ENCODE measurements at places on chromosomes 1 and 21. TPM values are rescaled to one million over a fixed set of nuclear protein-coding genes. Genes with fewer than 3 reads are reported as not detected.

DNA sequence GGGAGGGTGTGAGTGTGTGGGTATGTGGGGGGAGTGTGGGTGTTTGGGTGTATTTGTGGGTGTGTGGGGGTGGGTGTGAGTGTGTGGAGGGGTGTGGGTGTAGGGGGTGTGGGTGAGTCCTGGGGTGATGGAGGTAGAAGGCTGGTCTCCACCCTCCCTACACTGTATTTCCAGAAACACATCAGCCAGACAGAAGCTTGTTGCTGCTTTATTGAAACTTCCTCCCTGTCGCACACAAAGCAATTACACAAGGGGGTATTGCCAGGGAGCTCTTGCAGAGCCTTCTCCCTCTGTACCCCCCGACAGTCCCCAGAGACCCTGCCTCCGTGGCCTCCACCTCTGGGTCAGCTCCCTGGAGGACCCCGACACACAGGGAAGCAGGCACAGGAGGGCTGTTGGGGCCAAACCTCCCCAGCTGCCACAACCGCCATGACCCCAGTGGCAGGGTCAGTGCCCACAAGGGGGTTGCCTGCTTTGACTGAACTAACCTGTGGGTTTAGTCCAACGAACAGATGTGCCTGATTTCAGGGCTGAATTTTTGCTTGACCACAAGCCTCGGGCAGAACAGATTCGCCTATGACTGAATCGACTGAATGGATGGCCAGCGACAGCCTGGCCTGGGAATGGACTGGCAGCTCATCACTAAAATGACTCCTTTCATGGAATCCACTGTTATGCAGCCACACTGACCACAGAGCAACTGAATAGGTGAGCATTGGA, 9.1 kb upstream of the MATN1 start:
- no peak overlapping the region for H3K4me3 ChIP-seq
- no peaks in the 10 kb centered on the region for H3K27me3 ChIP-seq
- H3K4me1 ChIP-seq = no peaks in the 10 kb centered on the region
- DNase-seq = no peak

GRCh38 chr1:115046751-115047150, 17.1 kb downstream of the TSHB start:
- DNase-seq = no peak
- H3K27ac ChIP-seq = no peak overlapping the region
- H3K36me3 ChIP-seq = peaks cover 3% of the 10 kb centered on the region
- peaks cover 8% of the 10 kb centered on the region for H3K4me1 ChIP-seq
- H3K27me3 ChIP-seq = no peaks in the 10 kb centered on the region

DNA sequence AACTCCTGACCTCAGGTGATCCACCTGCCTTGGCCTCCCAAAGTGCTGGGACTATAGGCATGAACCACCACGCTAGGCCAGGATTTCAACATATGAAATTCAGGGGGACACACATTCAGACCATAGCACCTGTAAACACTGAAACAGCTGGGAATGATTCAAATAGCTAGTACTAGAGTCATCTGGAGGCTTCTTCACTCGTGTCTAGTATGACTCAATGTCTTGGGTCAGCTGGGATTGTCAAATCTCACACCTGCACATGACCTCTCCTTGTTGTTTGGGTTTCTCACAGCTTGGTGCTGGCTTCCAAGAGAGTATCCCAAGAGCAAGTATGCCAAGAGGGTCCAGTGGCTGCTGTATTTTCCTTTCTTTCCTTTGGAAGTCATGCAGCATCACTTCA, 75.1 kb downstream of the PGM1 start:
- no peak overlapping the region for H3K4me3 ChIP-seq
- H3K27ac ChIP-seq = no peak overlapping the region
- H3K36me3 ChIP-seq = no peaks in the 10 kb centered on the region
- H3K4me1 ChIP-seq = no peaks in the 10 kb centered on the region

DNA sequence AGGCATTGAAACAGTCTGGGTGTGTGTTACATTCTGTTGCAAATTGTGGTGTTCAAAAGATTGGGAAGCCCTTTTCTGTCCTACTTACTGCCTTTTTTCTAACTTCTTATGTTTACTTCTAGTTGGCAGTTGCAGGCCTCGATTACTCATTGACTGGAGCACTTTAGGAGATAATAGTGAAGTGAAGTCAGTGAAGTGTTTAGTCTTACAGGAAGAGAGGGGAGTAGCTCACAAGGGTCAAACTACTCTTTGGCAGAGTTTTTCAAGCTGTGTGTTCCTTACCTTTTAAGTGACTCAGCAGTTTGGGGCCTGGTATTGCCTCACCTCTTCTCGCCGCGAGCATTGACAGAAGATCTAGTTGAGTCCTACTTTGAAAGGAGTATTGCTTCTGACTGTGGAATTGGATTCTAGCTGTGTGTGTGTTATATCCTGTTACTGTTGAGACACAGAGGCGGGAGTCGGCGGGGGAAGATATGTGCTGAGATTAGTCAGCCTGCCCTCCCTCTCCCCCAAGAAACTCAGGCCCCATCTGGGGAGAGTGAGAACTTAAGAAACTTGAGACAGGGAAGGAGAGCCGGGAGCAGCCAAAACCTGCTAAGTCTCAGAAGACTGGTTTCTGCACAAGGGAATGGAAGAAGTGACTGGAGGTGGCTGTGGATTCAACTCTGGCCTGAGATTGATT, 19.3 kb downstream of the AHCYL1 start:
- H3K4me1 ChIP-seq = peaks cover 66% of the 10 kb centered on the region
- H3K4me3 ChIP-seq = no peak overlapping the region
- no peaks in the 10 kb centered on the region for H3K36me3 ChIP-seq
- peak overlapping the region; percentile 83 for H3K27ac ChIP-seq
- H3K27me3 ChIP-seq = no peaks in the 10 kb centered on the region
- peak; percentile 92 for DNase-seq

- H3K27ac ChIP-seq = peak overlapping the region; percentile 72
- H3K4me1 ChIP-seq = peaks cover 53% of the 10 kb centered on the region
- DNase-seq = no peak
- no peak overlapping the region for H3K4me3 ChIP-seq
- no peaks in the 10 kb centered on the region for H3K36me3 ChIP-seq
- no peaks in the 10 kb centered on the region for H3K27me3 ChIP-seq
Observed at GRCh38 chr1:175127565-175127964, 59.9 kb downstream of the TNN start.

- no peak for DNase-seq
- H3K4me3 ChIP-seq = no peak overlapping the region
- peaks cover 24% of the 10 kb centered on the region for H3K4me1 ChIP-seq
- H3K27me3 ChIP-seq = no peaks in the 10 kb centered on the region
- no peaks in the 10 kb centered on the region for H3K36me3 ChIP-seq
- H3K27ac ChIP-seq = peak overlapping the region; percentile 64
Observed at GRCh38 chr1:232578651-232579195, 51.2 kb downstream of the SIPA1L2 start.

- no peaks in the 10 kb centered on the region for H3K27me3 ChIP-seq
- no peak overlapping the region for H3K4me3 ChIP-seq
- DNase-seq = no peak
- peaks cover 3% of the 10 kb centered on the region for H3K4me1 ChIP-seq
Observed at GRCh38 chr1:176195547-176195946, 11.5 kb downstream of the COP1 start.

The APCS gene
- not detected for total RNA-seq

The TINAGL1 gene
- total RNA-seq = 62.9 TPM

The LCE6A gene
- total RNA-seq = not detected

The LRRC3 gene
- total RNA-seq = 3.9 TPM

Data from sigmoid colon (tissue), 7 donors.